NCI-H524 (cell line): ENCODE measurements at places on chromosomes 5 and 9.

DNA sequence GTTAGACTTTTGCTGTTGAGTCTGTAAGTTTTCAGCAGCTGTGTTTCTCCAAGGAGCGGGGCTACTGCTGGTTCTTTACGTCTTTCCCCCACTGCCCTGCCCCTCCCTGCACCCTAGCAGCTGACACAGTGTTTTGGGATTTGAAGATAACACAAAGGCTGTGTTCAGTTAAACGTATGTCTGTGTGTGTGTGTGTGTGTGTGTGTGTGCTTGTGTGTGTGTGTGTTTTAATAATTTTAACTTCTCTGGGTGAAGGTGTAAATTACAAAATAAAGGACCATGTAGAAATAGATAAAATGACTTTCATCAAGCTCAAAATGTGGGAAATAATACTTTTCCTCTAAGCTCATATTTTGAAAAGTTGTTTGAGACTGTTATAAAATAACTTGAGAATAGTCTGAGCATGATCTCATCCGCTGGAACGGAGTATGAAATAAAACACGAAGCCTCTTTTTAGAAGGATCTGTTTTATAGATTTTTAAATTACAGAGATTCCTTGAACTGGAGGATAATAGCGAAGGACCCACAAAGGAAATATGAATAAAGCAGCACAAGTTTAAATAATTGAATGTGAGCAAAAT lies 10.9 kb downstream of the ABL1 start:
- DNase-seq, result no peak

DNA sequence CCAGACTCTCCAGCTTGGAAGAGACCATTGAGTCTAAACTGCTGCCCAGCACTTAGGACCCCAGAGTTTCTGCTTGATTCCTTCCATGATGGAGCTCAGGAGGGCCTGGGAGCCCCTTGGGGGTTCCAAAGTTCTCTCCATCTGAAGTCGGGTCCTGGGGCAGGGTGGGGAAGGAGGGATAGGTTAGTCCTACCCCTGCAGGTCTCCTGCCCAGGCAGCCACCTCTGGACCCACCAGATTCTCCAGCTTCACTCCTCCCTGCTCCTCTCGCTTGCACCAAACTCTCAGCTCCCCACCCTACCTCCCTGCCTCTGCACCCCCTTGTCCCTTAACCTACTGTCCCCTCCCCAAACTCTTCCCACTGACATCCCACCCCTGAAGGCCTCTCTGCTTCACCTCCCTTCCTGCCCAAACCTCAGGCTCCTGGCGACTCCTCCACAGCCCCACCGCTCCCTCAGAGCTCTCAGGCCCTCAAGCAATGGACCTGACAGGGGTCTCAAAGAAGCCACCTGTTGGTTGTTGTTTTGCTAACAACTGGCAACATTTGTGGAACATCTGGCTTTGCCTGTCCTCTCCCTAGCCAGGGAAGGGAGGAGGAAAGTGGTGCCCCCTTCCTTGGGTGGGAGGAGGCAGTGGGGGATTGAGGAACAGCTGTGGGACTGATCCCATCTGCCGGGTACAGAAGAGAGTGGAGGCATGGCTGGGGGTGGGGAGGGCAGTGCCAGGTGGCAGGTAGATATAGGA lies 137.5 kb downstream of the RGS3 start:
- peak; percentile 81 for DNase-seq

DNA sequence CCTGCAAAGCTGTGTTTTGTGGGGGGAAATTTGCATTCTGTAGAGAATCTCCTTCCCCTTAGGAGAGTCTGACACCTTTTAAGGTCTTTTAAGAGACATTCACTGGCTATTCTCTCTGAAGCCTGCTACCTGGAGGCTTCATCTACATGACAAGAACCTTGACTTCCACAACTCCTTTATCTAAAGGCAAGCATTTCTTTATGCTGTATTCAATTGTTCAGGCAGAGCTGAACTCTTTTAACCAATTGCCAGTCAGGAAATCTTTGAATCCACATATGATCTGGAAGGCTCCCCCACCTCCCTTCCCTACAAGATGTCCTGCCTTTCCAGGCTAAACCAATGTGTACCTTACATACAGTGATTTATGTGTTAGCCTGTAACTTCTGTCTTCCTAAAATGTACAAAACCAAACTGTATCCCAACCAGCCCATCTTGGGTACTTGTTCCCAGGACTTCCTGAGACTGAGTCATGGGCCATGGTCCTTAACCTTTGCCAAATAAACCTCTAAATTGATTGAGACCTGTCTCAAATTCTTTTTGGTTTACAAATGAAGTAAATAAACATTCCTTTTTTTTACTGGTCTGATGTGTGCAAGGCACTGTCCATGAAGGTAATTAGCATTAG lies 9.9 kb downstream of the C9orf85 start:
- DNase-seq, result no peak

DNA sequence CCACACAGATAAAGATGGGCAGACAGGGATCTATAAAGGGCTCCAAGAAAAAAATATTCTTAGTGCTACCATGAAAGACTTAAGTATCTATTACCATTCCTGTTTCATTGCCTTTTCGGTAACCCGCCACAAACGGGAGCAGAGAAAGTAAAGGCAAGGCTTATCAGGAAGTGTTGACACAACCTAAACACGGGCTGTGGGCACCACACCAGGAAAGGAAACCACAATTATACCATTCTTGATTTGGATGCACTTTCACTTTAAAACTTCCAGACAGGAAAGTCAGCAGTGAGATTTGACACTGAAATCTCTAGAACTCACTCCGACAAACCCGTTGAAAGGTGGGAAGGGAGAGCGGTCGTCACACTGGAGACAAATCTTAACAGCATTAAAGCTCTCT lies 6.5 kb downstream of the TLE1 start:
- no peak for DNase-seq

DNA sequence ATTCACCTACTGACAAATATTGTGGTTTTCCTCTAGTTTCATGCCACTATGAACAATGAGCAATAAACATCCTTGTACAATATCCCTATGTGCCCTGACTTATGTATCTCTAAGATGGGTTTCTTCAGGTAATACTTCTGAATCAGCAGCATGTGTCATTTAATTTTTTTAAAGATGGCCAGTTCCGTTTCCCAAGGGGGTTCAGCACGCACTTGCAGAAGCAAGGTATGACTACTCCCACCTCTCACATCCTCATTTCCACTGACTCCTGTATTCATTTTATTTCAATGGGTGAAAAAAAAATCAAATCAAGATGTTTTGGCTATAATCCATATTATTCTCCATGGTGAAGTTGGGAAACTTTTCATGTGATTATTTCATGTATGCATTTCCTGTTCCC lies 14.7 kb upstream of the ADAMTS19 start:
- DNase-seq, result no peak
